ENCODE measurements at places on chromosomes 7 and 10.

GRCh38 chr7:151579644-151580043 lies 59.9 kb upstream of the RHEB start:
- DNase-seq: no peak

GRCh38 chr10:101759309-101760247 lies 16.3 kb downstream of the FGF8 start:
- no peak for DNase-seq

DNA sequence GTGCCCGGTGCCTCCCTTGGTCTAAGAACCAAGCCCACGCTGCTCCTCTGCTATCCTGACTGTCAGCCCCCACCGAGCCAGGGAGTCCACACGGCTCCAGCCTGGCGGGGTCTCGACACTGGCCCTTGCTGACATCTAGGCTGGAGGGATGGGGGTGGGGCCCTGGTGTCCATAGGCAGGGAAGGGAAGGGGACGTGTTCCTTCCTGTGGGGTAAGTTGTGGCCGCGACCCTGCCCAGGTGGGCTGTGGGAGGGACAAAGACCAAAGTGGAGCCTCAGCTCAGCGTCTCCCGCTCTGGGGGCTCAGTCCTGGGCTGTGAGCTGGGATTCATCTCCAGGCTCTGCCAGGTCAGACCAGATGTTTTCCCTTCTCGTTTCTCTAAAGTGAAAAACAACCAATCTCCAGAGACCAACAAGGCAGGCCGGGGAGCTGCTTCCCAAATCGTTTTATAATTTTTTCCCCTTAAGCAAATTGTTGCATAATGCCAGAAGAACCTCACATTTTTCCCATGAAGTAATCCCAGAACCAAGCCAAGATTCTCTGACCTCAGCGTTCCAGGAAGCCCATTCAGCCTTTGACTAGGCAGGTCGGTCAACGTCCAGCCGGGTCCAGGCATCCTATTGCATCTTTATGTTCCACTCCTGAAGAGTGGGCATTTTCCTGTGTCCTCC lies 101.2 kb downstream of the RGS10 start:
- DNase-seq: no peak

- DNase-seq: no peak
Measured at GRCh38 chr7:143363016-143363937, 764 bp upstream of the FAM131B start.

GRCh38 chr7:131487217-131487616 lies 69.2 kb downstream of the PODXL start:
- no peak for DNase-seq

DNA sequence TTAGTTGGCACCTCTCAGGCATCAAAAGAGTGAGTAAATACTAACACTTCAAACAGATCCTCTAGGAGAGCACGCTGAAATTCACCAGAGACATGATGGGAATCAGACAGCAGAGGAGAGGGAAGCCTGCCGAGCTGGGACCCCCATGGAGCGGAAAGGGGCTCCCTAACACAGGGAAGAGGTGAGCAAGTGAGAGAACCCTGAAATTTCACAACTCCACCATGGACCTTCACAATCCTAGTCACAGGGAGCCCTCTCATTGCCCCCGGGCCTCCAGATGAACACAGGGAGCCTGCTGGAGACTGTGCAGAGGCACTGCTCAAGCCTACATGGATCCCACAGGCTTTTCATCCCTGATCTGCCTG lies 59.2 kb upstream of the ANTXRL start:
- DNase-seq: no peak

DNA sequence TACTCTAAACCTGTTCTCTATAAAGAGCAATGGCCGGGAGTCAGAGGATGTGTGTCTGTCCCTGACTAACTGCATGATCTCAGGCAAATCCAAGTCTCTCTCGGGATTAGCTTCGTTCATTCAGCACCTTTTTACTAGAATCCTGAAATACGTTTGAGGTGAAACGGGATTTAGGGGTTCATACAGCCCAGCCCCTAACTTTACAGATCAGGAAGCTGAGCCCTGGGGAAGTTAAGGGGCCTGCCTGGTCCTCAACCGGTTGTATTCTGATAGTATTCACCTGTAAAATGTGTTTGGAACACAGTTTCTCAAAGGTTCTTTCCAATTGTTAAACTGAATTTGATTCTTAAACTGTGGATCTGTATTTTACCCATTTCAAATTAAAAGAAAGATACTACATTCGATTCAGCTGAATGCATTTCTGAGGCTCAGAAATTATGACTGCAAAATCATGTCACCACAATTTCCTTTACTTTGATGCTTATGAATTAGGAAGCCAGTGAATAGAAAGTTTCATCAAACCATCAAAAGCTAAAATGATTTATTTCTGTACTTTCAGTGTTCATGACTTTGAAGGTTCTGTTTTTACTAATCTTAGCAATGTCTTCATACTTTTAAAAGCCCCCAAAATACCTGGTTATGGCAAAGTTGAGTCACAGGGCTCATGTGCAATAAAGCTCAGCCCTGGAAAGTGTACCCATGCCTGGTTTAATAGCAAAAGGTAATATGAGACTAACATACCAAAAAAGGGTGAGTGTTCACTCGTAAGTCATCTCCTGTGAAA lies 28.9 kb upstream of the EZH2 start:
- DNase-seq: peak; percentile 10

DNA sequence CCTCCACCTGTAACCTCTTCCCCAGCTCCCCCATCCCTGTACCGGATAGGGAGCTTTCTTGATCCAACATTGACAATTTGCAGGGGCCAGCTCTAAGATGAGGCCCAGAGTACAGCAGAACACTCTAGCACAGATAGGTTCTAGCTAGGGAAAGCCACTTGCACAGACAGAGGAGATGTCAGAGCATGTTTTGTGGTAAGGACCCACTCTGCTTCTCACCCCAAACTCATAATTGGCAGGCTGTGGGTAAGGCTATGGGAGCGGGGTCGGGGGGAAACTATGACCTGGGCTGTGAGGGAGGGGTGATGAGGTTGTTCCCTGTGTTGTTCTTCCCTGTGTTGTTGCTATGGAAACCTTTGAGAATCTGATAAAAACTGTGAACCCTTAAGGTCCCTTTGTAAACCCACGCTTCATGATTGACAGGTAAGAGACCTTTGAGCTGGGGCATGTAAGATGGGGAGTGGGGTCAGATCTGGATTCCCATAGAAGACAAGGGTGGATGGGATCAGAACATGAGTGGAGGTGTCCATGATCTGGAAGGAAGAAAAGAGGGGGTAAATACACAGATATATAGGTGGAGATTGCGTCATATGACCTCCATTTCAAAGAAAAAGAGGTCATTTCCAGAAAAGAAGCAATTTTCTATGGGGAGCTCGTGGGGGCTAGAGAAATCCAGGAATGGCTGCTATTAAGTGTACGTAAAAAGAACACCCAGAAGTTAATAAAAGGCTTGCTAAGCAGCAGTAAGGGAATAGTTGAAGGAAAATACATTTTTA lies 4.0 kb downstream of the CALD1 start:
- DNase-seq: no peak

- no peak for DNase-seq
Measured at GRCh38 chr10:776772-777171, 87.3 kb upstream of the DIP2C start.

Measured in activated CD4-positive, CD25-positive, alpha-beta regulatory T cell (primary cell).